Stimulated activated CD4-positive, alpha-beta T cell treated with anti-CD3 and anti-CD28 coated beads, Interleukin-4, amount 100 ng/mL, for 24 hours (primary cell): ENCODE measurements at places on chromosomes 11 and 22.
A peak's percentile ranks its signal among the peaks of the same experiment; 100 is the strongest.

- peak; percentile 78 for DNase-seq
Observed at GRCh38 chr11:124920870-124921609, 2.0 kb downstream of the HEPN1 start.

- DNase-seq: no peak
Observed at GRCh38 chr11:27242591-27242990, 120.4 kb downstream of the CCDC34 start.

DNA sequence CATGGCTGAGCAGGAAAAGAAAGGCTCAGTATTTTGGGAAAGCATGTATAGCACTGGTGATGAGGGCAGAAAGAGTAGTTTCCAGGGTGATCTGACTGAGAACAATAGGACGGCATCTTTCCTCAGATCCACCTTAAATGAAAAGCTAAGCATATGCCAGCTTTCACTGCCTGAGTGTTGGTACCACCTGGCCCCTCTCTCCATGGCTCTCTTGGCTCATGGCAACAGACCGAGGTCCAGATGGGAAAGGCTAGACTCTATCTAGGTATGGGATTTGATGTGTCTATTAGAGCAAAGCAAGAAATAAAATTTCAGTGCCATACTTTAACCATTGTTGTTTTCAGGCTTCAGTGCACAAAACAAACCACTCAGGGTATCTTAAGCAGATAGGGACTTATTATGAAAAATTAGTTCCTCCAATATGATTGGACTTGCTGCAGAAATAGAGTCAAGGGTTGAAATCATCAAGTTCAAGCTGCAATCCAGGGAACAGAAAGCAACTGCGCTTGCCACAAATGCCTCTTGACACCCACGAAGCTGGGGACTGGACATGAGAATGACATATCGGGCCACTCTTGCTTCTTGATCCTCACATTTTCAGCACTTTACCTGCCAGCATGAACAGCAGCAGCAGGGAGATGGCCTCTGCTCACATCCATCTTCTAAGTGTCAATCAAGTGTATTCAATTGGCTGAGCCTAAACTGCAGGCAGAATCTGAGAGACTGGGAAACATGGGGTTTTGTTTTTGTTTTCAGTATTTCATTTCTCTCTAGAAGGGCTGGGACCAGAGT is 64.0 kb upstream of the SNX19 start:
- DNase-seq: no peak

DNA sequence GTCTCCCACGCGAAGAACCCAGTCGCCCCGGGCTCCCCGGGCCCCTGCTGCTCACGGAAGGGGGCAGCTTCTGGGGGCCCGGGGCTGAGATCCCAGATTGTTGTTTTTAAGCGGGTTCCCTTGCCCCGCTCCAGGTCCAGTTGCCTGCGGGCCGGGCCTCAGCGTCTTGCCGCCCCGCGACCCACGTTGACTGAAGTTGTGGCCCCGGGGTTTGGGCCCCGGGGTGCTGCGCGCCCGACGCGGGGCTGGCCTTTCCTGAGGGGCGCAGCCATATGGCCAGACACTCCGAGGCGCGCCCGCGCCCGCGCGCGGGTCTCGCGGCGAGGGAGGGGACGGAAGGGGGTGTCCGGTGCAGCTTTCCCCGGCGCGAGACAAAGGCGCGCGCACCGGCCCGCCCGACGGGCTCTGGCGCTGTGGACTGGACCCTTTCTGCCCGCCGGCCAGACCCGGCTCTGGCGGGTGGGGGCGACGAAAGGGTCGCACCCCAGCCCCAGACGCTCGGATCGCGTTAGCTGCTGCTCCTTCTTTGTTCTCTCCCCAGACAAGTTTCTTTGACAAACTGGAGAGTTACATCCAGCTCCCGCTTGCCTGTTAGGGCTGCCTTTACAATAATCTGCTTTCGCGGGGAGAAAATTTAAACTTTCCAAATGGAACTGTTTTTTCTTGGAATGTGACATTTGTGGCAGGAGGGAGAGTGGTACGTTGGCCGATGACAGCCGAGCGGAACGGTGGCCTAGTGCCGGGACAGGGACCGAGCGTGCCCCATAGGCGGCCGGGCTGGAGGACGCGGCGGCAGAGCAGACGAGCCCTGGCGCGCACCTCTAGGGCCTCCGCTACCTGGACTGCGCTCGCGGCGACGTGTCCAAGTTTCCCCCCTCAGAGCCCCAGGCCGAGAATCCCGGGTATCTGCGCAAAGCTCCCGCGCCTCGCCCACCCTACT is 716 bp downstream of the AMOTL1 start:
- DNase-seq: no peak

DNA sequence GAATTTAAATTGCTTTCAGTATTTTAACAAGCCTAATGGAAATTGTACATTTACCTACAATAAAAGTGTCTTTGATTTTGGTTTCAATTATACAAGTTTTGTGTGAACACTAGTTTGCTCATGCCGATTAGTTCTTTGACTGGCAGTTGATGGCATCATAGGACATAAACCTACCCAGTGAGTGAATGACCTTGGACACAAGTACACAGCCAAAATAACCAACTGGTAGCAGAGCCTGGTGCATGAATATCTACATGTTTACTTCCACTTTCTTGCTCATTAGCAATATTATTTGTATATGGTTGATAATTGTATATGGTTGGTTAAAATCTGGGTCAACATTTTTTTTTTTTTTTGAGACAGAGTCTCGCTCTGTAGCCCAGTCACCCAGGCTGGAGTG is 37.8 kb downstream of the STIM1 start:
- no peak for DNase-seq

- no peak for DNase-seq
Observed at GRCh38 chr11:34351051-34351450, 6.8 kb downstream of the ABTB2 start.

- DNase-seq: no peak
Observed at GRCh38 chr11:38305682-38306081, 1707.6 kb upstream of the RAG2 start.

DNA sequence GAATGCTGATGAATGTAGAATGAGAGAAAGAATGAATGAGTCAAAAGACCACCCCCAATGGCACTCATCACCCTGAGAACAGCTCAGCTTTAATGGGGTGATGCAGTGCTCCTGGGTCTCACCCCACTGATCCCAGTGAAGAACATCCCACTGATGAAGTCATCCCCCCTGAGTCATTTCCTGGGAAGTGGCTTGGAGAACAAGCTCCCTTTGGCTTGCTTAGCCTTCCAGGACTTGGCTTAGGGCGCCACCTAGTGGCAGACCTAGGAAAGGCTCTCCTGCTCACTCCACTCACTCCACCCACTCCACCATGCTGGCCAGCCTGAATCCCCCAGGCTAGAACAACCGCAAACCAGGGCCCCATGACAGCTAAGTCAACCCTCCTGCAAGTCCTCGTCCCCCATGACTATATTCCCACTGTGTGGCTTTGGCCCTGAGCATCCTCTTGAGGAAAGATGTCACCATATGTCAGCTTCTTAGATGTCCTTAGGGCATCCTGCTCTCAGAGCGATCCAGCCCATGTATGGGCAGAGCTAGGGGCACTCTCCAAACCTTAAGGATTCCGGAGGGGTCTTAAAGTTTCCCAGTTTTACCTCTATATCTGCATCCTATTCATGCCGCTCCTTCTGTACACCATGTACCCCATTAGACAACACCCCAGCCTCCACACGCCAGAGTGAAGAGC is 17.8 kb upstream of the TMPRSS13 start:
- peak; percentile 87 for DNase-seq

DNA sequence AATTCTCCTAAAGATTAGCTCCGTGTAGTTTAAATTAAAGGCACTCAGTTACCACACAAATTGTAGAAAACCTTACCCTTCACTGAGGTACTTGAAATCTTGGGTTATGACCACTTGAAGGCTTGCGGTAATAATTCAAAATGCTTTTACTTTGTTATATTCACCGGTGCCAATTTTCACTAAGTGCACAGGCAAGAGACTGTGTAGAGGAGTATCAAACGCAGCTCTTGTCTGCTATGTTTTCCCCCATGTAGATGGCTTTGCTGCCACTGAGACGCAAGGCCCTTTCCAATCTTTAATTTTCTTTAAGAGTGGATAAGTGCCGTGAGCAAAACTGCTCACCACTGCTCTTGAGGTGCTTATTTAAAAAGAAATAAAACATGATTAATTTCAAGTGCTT is 155.8 kb downstream of the CADM1 start:
- no peak for DNase-seq

- peak; percentile 65 for DNase-seq
Observed at GRCh38 chr11:1854949-1855885, 2.3 kb downstream of the LSP1 start.

DNA sequence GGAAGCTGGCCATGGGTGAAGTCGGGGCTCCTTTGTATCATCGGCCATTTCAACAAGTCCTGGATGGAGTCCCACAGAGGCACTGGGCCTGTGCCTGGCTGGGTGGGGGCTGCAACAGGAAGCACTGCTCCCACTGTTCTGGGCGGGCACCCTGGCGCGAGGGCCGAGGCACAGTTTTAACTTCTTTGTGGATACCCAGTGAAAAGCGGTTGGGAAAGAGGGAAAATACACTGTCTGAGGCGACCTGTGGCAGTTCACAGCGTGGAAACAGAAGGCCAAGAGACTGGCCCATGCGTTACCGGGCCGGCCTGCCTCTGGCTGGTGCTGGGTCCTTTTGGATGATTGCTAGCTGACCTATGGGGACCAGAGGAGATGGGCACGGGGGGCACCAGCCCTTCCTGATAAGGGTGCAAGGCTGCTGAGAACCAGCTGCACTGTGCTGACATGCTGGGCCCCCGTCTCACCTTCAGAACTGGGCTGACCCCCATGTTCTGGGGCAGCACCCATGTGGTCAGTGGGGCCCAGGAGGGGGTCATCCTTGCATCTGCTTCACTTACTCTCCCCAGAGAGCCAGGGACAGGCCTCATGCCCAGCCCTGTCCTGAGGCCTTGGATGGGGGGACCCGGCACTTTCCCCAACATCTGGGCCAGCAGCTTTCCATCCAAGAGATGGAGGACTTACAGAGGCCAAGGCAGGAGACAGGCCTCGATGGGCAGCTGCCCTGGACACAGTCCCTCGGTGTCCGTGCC is 4.2 kb downstream of the OVOL1 start:
- DNase-seq: no peak

DNA sequence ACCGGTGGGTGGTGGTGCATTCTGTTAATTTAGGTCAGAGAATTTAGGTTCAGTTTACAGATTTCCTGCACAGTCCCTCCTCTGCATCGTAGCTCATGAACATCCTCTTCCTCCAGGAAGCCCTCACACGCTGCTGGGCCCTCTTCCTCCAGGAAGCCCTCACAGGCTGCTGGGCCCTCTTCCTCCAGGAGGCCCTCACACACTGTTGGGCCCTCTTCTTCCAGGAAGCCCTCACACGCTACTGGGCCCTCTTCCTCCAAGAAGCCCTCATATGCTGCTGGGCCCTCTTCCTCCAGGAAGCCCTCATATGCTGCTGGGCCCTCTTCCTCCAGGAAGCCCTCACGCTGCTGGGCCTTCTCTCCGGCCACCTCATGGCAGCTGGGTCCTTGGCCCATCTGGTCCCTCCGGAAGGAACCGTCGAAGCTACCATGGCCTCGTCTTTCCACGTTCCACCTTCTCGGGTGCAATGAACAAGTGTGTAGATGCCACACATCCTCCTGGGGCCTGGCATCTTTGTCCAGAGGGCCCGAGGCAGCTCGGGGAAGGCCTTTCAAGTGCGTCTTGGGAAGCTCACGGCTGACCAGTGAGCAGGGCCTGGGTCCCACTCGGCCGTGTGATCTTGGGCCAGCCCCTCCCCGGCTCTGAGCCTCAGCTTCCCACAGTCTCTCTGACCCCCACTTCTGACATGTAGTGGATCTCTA is 58.9 kb upstream of the PPARA start:
- no peak for DNase-seq

- DNase-seq: no peak
Observed at GRCh38 chr22:19674129-19674928, 40.0 kb upstream of the SEPTIN5 start.

DNA sequence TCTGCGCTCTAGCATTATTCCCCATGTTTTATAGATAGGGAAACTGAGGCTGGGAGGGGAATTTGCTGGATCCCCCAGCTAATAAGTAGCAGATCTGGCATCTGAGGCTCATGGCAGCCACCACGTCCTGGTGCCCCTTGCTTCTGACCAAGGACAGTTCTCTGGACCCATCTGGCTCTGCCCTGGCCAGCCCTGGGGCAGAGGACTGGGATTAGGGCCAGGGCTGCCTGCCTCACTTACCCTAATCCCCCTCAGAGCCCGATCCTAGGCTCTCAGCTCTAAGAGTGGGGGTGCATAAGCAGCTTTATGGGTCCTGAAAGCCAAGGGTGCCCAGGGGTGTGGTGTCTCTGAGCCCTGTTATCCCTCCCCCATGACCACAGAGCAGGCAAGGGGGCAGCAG is at the start of gene CABP4:
Gene CABP4, plus strand, starts transcription at position 301 of the 400 bp plus-strand sequence. Its CDS starts 70 bp downstream, at position 371.
- no peak for DNase-seq

GRCh38 chr11:122584670-122585069 is 70.9 kb upstream of the UBASH3B start:
- DNase-seq: no peak

DNA sequence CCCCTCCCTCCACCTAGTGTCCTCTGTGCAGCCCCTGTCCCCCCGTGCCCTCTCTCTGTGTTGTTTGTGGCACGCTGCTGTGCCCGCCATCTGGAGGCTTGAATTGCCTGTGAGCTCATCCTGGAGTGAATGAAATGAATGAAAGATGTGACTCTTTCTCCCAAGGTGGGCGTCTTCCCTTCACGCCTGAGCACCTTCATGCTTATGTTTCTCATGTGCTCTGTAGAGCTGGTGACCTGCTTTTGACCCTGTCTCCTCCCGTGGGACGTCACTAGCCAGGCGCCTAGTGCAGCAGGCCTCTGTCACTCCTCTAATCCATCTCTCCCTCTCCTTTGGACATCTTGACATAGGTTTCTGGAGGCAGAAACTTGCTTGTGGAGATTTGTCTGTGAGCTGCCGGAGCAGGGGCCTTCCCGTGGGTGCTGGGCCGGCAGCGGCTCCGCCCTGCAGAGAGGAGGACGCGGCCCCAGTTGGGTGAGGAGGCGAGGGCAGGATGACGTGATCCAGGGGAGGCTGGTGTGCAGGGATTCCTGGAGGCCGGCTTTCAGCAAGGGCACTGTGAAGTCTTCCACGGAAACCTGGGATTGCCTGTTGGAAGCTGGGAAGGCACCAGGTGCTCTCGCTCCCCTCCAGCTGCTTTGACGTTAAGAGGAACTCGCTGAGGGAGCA is 40.6 kb downstream of the MUC6 start:
- no peak for DNase-seq

GRCh38 chr22:40425082-40425481 is 54.7 kb downstream of the SGSM3 start:
- no peak for DNase-seq

DNA sequence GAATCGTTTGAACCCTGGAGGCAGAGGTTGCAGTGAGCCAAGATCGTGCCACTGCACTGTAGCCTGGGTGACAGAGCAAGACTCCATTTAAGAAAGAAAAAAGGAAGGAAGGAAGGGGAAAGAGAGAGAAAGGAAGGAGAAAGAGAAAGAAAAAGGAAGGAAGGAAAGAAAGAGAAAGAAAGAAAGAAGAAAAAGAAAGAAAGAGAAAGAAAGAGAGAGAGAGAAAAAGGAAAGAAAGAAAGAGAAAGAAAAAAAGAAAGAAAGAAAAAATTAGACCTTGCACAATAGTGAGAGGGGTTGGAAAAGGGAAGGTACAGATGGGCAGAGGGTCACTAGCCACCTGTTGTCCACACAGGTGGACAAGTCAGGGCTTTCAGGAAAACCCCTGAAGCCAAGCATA is 57.6 kb upstream of the RTL6 start:
- no peak for DNase-seq
